Fibroblast of skin of left quadriceps (primary cell): ENCODE measurements at places on chromosomes 2 and 18.

- peak; percentile 37 for DNase-seq
Observed at GRCh38 chr2:151161821-151162551, 99.7 kb downstream of the RBM43 start.

DNA sequence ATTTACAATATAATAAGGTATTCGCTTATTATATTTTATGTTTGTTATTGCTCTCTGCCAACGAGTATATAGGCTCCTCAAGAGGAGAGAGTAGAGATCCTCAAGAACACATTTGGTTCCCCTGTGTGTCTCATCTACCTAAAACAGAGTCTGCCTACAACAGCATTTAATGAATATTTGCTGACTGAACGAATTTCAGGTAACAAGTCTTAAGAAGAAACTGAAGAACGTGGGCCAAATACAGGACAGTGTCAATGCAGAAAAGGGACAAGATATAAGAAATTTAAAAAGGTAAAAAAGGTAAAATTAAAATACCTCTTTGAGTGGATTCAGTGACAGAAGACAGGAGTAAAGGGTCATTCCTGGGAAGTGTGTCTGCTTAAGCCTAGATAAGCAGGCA is 129.2 kb downstream of the HNMT start:
- no peak for DNase-seq

DNA sequence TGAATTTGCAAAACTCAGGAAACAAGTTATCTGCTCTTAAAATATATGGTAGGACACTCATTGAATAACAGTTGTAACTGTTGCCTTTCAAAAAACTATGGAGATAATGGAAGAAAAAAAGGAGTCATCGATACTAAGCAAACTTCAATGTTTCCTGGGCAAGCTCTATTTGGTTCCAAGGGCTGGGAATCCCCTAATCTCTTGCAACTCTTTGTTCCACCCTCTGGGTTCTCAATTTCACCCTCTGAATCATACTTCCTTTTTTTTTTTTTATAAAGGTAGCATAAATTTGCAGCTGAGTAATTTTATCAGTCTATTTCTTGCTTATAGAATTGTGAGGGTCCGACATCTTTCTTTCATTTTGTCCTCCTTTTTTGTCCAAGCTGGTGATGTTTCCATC is 36.7 kb downstream of the SLC9A4 start:
- DNase-seq: no peak

- no peak for DNase-seq
Observed at GRCh38 chr2:241034490-241035141, 36.2 kb downstream of the SNED1 start.

GRCh38 chr2:189661957-189662321 is 680 bp downstream of the ASNSD1 start:
- no peak for DNase-seq

- DNase-seq: no peak
Observed at GRCh38 chr18:49172246-49172645, 221.5 kb upstream of the SMAD7 start.

DNA sequence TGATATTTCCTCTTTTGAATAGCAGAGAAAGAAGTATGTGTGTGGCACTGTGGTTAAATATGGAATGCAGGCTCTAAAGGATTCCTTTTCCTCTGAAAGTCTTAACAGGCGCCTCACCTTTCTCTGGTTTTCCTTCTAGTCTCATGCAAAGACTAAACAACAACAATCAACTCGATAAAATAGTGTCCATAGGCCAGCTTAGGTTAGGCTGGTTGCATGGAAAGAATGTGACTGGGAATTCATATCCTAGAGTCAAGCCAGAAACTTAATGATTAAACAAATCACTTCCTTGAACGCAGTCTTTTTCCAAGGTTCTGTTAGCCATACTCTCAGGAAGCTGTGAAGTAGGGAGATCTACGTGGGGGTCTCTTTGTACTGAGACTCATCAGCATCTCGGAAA is 800.8 kb upstream of the ID2 start:
- DNase-seq: peak; percentile 22

GRCh38 chr2:184815824-184816223 is 217.5 kb downstream of the ZNF804A start:
- no peak for DNase-seq

DNA sequence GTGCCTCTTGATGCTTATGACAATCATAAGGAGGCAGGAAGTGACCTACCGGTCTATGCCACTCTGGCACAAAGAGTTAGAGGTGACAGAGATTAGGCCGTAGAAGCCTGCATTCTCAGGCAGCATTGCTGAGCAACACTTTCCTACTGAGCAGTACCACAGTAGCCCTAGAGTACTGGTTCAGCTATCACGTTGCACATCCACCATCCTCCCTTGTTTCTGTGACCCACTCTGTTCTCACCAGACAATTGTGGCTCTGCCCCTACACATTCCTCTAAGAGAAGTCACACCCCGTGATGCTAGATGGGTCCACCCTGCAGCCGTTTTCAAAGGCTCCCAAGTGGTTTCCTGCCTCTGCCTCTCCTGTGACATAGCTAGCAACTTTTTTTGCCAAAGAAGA is 22.6 kb upstream of the SUCLG1 start:
- DNase-seq: no peak

- DNase-seq: no peak
Observed at GRCh38 chr2:160210599-160211138, 10.6 kb upstream of the ITGB6 start.

DNA sequence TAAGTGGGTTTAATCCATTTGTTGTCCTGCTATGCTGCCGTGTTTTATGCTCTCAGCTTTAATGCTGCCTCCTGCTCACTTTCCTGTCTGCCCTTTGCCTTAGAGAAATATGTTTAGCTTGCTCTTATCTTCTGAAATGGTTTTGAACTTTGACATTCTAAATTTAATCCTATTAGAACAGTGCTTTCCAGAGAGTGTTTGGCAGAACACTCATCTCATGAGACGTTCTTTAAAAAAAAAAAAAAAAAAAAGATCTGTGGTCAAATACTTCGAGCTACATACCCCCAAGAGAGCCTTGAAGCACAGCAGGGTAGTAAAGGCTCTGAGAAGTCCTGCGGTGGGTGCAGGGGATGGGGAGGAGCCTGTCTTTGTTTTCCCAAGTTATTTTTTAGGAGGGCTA is 161.3 kb downstream of the SPP2 start:
- no peak for DNase-seq

DNA sequence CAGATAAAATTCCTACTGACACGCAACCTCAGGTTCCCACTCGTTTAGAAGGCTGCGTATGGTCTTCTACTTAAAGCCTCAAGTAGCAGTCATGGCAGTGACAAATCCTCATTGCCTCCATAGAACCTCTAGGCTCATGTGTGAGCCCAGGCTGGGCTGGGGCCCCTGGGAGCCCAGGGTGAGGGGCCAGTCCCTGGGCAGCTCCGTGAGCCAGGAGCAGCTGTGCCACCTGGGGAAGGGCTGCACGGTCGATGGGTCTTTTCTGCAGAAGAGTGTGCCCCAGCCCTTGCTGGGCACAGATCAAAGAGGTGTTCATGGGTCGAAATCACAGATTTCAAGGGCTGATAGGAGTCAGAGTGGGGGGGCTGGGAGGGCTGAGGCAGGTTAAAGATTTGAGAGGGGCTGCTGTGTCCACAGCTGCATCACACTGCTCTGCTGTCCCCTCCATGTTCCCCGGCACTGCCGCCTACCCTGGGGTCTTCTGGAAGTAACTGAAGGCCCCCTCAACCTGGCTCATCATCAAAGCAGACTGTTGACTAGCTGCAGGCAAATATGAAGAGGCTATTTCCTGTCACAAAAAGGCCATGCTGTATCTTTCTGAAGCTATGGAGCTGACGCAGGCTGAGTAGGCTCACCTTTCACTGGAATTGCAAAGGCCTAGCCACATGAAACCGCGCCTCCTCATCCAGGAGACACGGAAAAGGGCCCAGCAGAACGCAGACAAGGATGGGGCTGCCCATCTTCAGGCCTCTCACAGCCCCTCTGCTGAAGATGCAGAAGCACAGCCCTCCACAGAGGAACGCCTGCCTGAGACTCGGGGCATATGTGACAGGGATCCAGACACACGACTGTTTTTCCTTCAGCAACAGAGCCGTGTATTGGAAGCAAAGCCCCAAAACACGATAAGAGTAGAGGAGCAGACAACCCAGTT is 35.7 kb upstream of the ALPP start:
- DNase-seq: no peak

- DNase-seq: no peak
Observed at GRCh38 chr2:190809139-190809764, 71.4 kb upstream of the GLS start.

- DNase-seq: peak; percentile 55
Observed at GRCh38 chr2:234003972-234004617, 46.4 kb upstream of the SPP2 start.

DNA sequence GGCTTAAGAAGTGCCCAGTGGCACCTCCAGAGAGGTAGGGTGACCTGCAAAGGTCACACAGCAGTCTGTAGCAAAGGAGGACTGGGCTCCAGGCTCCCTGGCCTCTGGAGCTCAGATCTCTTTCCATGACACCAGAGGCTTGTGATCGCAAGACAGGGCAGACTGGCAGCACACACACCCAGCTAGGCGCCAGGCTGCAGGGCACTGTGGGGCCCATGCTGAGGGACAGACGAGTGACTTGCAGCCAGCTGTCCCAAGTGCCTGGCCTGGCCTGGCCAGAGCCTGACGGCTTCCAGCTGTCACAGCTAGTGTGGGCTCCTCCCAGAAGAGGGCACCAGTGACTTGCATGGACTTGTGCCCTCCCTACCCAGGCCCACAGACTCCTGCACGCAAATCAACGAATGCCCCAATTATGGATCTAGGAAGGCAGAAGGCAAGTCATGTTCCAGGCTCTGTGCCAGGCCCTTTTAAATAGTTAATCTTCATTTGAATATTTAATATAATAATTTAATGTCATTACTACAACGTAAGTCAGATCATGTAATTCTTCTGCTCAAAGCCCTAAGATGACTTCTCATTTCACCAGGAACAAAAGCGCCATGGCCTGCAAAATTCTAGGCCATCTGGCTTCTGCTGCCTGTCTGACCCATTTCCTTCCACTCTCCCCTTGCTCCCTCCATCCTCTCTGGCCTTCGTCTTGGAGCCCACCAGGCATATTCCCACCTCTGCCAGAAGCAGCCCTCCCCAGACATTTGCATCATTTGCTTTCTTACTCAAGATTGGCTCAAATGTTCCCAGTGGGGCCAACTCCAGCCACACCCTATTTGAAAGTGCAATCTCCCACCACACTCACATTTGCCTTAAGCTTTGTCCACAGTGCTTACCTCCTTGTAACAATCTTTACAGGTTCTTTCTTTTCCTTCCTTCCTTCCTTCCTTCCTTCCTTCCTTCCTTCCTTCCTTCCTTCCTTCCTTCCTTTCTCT is 3.7 kb upstream of the SPEG start:
- no peak for DNase-seq

DNA sequence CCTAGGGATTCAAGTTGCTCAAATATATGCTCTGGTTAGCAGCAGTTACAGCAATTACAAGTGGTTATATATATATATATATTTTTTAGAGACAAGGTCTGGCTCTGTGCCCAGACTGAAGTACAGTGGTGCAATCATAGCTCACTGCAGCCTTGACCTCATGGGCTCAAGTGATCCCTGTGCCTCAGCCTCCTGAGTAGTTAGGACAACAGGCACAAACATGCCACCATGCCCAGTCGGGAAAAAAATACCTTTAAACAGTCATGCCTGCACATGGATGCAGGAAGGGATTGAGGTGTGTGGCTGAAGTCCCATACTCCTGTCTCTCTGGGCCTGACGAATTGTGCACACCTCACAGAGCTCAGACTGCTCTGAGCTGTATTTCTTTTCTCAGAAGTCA is 19.6 kb upstream of the DNAH7 start:
- DNase-seq: no peak

- no peak for DNase-seq
Observed at GRCh38 chr18:10233082-10233875, 221.2 kb upstream of the APCDD1 start.

GRCh38 chr2:36708041-36708741 is 11.7 kb downstream of the VIT start:
- peak; percentile 97 for DNase-seq

GRCh38 chr18:48711651-48712486 is 173.0 kb downstream of the CTIF start:
- no peak for DNase-seq

- DNase-seq: no peak
Observed at GRCh38 chr2:240646900-240647502, 21.7 kb downstream of the GPR35 start.

- DNase-seq: no peak
Observed at GRCh38 chr18:62784338-62784965, 69.1 kb downstream of the PHLPP1 start.

DNA sequence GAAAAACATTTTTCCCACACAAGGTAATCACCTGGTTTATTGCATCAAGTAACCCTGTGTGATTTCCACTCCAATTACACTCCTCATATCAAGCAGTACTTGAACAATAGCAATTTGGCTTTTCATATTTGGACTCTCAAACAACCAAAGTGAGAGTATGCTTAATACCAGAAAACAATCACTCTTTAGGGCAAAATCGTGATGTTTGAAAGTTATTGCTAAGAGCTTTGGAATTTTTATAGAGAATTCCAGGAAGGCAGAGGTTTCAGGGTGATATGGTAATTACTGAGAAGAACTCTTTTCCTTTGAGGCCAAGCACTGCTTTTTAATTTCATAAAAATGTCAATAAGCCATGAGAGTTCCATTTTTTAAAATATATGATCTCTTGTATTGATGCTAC is 779.5 kb upstream of the LRRTM1 start:
- DNase-seq: no peak

DNA sequence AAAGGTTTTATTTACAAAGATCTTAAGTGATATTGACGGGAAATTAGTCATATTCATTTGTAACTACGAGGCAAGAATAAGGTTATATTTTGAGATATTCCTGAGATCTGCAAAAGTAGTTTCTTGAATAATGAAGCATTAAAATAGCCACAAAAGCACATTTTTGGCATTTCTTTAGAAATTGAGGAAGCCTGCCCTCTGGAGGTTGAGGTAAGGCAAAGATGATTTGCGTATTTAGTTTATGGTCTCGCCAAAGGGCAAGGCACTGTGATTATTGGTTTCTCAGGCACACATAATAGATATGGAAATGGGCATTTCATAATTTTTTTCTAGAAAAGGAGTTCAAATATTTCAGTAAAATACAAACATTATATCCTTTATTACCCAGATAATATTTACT is 143.7 kb upstream of the RPRM start:
- no peak for DNase-seq

GRCh38 chr2:9478526-9478925 is 4.2 kb downstream of the IAH1 start:
- DNase-seq: no peak

DNA sequence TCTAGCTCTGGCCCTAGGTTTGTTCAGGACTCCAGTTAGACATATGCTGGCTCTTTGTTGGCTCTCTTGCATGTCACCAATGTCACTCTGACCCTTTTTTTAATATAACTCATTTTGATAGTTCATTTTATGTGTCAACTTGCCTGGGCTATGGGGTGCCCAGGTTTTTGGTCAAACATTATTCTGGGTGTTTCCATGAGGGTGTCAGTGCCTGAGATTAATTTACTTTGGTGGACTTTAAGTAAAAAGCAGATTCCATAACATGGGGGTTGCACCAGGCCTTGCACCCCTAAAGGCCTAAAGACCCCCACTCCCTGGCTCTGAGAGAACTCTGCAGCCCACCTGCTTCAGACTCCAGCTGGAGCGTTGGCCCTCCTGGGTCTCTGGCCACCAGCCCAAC is 48.1 kb upstream of the SNTG2 start:
- DNase-seq: no peak

- no peak for DNase-seq
Observed at GRCh38 chr2:226020956-226021355, 621.4 kb downstream of the NYAP2 start.

- DNase-seq: no peak
Observed at GRCh38 chr2:168136392-168136977, 110.9 kb downstream of the STK39 start.
